Mesothelial cell of epicardium (in vitro differentiated cells): ENCODE measurements at places on chromosomes 2 and 18. TPM values are rescaled to one million over a fixed set of nuclear protein-coding genes. Genes with fewer than 3 reads are reported as not detected.

DNA sequence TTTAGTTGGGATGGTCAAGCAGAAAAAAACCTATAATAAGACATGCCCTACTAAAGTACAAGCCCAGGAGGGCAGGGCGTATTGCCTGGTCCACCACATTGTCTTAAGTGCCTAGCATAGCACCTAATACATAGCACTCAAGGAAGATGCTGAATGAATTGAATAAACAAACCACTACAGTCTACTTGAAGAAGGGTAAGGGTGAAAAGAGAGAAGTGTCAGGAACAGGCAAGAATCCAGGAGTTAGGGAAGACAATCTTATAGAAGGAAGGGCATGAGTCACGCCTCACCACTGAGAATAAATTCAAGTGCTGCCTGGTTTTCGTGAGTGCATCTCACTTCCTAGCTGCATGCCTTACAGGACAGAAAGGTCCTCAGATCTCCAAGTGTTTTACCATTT is 13.9 kb downstream of the SLC19A3 start:
- no peak for DNase-seq

DNA sequence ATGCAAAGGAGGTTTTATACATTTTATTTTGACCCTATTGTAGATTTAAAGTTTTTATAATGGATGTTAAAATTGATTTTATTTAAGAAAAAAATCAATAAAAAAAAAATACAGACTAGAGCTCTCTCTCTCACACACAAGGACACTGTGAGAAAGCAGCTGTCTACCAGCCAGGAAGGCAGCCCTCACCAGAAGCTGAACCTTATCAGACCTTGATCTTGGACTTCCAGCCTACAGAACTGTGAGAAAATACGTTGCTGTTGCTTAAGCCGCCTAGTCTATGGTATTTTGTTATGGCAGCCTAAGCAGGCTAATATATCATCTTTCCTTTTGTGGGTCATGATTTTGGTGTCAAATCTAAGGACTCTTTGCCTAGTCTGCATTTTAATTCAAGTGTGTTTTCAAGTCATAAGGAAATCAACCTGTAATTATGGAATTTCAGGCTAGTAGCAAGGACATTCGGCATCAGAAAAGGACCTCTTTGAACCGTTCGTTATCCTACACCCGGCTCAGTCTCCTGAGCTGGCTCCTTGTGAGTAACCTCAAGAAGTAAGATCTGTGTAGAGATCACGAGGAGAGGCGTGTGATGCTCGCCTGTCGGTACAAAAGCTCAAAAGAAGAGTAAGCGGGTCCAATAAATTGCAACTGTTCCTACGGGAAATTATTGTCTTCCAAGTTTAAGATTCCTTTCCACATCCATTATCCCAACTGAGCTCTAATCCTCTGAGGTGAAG is 98.2 kb downstream of the PDCL3 start:
- DNase-seq = no peak

DNA sequence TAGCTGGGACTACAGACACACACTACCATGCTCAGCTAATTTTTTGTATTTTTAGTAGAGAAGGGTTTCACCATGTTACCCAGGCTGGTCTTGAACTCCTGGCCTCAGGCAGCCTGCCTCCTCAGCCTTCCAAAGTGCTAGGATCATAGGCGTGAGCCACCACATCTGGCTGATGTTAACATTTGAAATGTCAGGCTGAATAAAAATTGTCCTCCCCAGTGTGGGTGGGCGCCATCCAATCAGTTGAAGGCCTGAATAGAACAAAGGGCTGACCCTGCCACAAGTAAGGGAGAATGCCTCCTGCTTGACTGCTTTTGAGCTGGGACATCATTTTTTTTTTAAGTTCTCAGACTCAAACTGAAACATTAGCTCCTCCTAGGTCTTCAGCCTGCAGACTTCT is 21.0 kb upstream of the RHOB start:
- DNase-seq = no peak

GRCh38 chr18:25253136-25253535 is 98.8 kb downstream of the ZNF521 start:
- no peak for DNase-seq

GRCh38 chr2:165857876-165858275 is 63.8 kb upstream of the GALNT3 start:
- no peak for DNase-seq

- no peak for DNase-seq
Measured at GRCh38 chr18:46268671-46269070, 164.5 kb downstream of the HAUS1 start.

DNA sequence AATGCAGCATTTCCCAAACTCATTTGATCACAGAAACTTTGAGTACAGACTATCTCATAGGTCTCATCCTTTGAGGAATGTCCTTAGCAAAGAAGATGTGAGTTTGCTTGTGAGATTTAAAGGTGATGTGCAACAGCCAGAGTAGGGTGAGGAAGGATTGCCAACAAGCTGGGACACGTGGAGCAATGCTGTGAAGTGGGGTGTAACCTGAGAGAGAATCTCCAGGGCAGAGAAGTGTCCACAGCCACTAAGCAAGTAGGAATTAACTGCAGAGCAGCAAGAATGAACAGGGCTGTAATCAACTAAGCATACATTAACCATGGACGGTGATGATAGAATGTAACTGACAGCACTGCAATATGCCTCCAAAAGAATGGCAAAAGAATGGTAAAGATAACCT is 469.9 kb upstream of the NRP2 start:
- DNase-seq = no peak

DNA sequence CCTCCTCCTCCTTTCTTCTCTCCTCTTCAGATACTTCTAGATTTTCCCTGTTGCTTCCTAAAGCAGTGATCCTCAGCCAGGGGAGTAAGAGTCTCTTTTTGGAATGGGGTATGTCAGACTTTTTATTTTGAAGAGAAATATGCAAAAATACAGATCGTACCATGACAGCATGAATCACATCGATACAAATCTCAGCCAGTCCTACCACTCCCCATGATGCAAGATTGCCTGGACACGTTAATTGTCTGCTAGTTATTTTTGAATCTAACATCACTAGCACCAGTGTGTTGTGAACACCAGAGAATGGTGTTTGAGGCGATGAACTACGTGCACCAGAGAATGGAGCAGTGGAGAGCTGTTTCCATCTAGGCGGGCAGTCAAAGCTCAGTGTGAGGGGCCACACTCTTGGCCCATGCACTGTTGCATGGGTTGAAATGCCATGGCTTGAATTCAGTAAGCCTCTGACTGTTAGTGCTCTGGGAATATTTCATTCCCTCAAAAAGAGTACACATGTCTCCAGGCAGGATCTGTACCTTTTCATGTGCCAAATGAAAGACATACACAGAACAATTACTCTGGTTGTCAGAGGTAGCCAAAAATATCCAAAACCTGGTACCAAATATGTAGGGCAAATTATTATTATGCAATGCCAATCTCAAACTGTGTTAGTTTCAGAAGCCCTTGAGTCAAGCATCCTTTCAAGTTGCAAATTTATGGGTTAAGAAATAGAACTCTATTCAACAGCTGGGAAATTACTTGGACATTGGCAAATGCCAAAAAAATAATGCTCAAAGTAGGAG is 46.3 kb upstream of the RALBP1 start:
- DNase-seq = no peak

DNA sequence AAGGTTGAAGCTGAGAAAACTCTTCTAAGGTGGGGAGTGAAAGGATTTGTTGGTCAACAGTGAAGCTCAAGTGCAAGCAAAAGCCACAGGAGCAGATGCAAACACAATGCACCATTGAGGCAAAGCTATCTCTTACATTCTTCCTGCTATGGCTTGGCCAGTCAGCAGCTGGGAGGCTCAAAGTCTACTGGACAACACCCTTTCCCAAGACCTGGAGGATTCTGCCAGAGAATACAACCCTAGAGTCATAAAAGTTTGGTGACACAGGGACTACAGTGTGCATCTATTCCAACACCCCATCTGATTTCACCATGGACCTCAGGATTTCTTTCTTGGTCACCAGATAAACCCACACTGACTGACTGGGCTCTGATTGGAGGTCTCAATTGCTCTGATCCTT is 342.0 kb downstream of the HRH4 start:
- DNase-seq = no peak

GRCh38 chr2:41940745-41941063 is 107.1 kb upstream of the PKDCC start:
- no peak for DNase-seq

- no peak for DNase-seq
Measured at GRCh38 chr18:26482569-26482968, 65.8 kb downstream of the KCTD1 start.

- no peak for DNase-seq
Measured at GRCh38 chr2:141038341-141038740, 1092.5 kb downstream of the LRP1B start.

- DNase-seq = no peak
Measured at GRCh38 chr2:157404363-157404762, 39.5 kb downstream of the CYTIP start.

- DNase-seq = no peak
Measured at GRCh38 chr2:109055435-109055834, 66.4 kb upstream of the EDAR start.

GRCh38 chr18:40346146-40346545 is 1608.9 kb upstream of the PIK3C3 start:
- no peak for DNase-seq

DNA sequence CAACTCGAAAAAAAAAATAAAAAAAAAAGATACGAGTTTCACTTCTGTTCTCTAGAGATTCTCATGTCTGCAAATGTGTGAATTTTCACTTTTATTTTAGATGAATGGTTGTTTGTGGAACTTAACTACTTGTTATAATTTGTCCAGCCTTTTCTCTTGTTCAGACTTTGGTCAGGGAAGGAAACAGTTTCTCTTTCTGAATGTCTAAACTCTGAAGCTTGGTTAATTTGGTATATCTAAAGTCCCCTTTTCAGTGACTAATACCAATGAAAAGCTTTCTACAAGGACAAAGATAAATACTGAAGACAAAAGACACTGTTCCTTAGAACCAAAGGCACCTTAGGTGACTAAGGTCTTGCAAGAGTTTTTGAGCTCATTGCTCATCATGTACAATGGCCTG is 144.4 kb upstream of the PIEZO2 start:
- no peak for DNase-seq

DNA sequence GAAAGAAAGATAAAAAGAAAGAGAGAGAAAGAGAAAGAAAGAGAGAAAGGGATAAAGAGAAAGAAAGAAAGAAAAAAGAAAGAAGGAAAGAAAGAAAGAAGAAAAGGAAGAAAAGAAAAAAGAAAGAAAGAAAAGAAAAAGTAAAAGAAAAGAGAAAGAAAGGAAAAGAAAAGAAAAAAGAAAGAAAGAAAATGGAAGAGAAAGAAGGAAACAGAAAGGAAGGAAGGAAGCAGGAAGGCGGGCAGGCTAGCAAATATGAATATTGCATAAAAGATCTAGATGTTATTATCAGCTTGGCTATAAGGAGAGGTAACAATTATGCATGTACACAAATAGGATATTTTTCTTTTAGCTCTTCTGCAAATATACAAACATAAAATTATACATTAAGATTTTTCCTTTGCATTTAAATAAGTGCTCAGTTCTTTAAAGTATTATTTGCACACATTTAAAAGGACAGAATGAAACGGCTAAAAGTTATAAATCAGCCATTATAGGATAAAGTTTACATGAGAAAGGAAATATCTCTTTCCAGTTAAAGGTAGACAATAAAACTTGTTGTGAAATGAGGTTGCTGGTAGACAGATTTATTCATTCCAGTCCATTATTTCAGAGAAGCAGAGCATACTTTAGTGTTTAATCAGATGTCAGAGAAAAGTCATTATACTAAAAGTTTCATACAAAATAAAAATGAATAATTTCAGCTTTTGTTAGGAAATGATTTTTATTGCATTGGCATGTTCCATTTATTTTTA is 511.4 kb downstream of the KCNJ3 start:
- DNase-seq = no peak

GRCh38 chr2:240917684-240918257 is 11.6 kb downstream of the CROCC2 start:
- peak; percentile 36 for DNase-seq

The MAPRE3 gene
- 14.8 to 17.1 TPM (median 16.0 TPM) in 3 replicates for total RNA-seq

The AGXT gene
- total RNA-seq = not detected in 3 replicates

The UGT1A3 gene
- not detected in 3 replicates for total RNA-seq

The KIF5C gene
- total RNA-seq = 1.3 to 2.3 TPM (median 1.3 TPM) in 3 replicates

The PUM2 gene
- 113 to 122 TPM (median 120 TPM) in 3 replicates for total RNA-seq

The BIN1 gene
- 45.7 to 47.4 TPM (median 46.2 TPM) in 3 replicates for total RNA-seq

The TMEM182 gene
- 7.1 to 9.1 TPM (median 8.0 TPM) in 3 replicates for total RNA-seq

The XDH gene
- total RNA-seq = 3.8 to 3.9 TPM (median 3.9 TPM) in 3 replicates

The ALPG gene
- not detected in 3 replicates for total RNA-seq

The TTR gene
- 2.2 TPM in 1 of 3 replicates, not detected in the others for total RNA-seq

The EPAS1 gene
- total RNA-seq = 4.4 to 7.5 TPM (median 4.9 TPM) in 3 replicates

The CCDC74B gene
- 7.1 to 8.9 TPM (median 7.4 TPM) in 3 replicates for total RNA-seq

The NCOA1 gene
- total RNA-seq = 35.1 to 37.1 TPM (median 36.8 TPM) in 3 replicates
